ENCODE measurements at places on chromosomes 11 and 22. TPM values are rescaled to one million over a fixed set of nuclear protein-coding genes. Genes with fewer than 3 reads are reported as not detected.
A peak's percentile ranks its signal among the peaks of the same experiment; 100 is the strongest.

GRCh38 chr11:24859801-24860300 is 363.0 kb downstream of the LUZP2 start:
- H3K36me3 ChIP-seq, result no peaks in the 10 kb centered on the region
- H3K27ac ChIP-seq, result no peak overlapping the region
- H3K27me3 ChIP-seq, result no peaks in the 10 kb centered on the region
- no peaks in the 10 kb centered on the region for H3K4me1 ChIP-seq
- no peak for DNase-seq

Gene INS
- not detected for total RNA-seq

Gene UPK3A
- not detected for total RNA-seq

DNA sequence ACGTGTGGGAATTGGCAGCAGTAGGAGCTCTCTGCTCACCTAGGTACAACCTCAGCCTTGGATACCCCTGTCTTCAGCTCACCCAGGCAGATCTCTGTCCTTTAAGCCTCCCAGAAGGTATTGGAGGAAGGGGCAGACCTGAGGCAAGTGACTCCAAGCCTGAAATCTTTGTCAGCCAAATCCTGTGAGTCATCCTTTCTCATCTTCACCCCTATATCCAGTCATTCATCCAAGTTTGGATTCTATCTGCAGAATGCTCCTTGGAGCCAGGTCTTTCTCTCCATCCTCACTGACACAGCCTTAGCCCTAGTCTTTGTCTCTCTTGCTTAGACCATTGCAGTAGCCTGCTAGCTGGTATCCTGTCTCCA is 10.4 kb upstream of the THY1 start:
- no peak for DNase-seq
- peaks cover 5% of the 10 kb centered on the region for H3K4me1 ChIP-seq
- peak overlapping the region; percentile 49 for H3K4me3 ChIP-seq
- peak overlapping the region; percentile 66 for H3K27ac ChIP-seq
- no peaks in the 10 kb centered on the region for H3K36me3 ChIP-seq

- no peaks in the 10 kb centered on the region for H3K4me1 ChIP-seq
- no peaks in the 10 kb centered on the region for H3K27me3 ChIP-seq
- no peaks in the 10 kb centered on the region for H3K36me3 ChIP-seq
- H3K27ac ChIP-seq, result no peak overlapping the region
Measured at GRCh38 chr22:21755851-21756284, 20.3 kb upstream of the YPEL1 start.

DNA sequence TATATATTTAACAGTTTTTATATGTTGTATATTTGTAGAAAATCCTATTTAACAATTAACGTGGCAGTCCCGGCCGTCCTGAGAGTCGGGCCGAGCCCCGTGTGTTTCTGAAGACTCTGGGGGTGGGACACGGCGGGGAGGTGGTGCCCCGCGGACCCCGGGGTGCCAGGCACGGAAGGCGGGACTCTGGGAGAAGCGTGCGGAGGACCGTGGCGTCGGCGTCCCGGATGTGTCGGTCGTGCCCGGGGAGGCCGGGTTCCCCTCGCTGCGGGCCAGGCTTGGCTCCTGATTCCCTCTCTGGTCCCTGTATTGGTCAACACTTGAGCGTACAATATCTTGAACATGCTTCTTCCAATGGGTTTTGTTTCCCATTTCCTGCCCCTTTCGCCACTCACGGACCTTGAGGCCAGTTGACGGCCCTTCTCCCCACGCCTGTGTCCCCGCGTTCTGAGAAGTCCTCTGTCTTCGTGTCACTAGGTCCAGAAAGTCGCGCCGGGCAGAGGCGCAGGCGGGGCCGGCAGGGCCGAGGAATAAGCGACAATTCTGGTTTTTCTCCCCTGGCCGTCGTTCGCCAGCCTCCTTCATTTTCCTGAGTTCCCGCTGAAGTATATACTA is 1076.7 kb downstream of the BRD1 start:
- H3K4me1 ChIP-seq, result no peaks in the 10 kb centered on the region
- no peak overlapping the region for H3K4me3 ChIP-seq
- no peaks in the 10 kb centered on the region for H3K36me3 ChIP-seq
- no peak overlapping the region for H3K27ac ChIP-seq
- H3K27me3 ChIP-seq, result peaks cover 10% of the 10 kb centered on the region

- no peaks in the 10 kb centered on the region for H3K36me3 ChIP-seq
- no peak overlapping the region for H3K27ac ChIP-seq
- H3K27me3 ChIP-seq, result no peaks in the 10 kb centered on the region
- H3K4me3 ChIP-seq, result no peak overlapping the region
- H3K4me1 ChIP-seq, result no peaks in the 10 kb centered on the region
- no peak for DNase-seq
Measured at GRCh38 chr11:16252373-16252772, 104.0 kb downstream of the SOX6 start.

DNA sequence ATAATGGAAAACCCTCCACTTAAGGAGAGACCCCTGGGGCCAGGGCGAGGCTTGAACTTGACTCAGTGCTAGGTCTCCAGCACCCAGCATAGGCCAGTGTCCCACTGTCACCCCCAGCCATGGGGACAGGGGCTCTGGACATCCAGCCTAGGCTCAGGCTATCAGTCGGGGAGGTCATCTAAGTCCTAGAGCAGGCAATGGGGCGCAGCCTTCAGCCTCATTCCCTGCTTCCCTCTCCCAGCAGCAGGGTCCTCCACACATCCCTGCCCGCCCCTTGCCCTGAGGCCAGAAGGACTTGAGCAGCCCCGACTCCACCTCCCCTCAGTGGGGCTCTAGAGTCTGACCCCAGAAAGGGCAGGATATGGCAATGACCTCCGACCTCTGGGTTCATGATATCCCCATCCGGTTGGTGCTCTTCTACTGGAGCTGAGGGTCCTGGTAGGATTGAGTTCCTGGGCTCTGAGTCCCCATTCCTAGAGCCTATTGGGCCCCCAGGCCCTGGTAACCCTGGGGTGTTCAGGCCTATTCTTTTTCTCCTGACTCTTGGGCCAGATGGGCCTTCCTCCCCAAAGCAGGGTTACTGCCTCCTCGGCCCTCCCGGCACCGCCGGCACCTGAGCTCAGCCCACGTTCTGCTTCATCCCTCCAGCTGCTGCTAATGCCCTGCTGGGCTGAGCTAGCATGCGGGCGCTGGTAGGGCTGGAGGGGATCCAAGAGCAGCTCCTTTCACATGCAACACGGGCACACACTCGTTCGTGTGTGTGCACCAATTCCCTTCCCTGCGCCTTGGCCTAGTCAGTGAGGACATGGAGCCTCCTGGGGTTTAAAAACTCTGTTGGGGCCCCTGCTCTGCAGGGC is 4.4 kb downstream of the CST6 start:
- no peaks in the 10 kb centered on the region for H3K27me3 ChIP-seq
- H3K36me3 ChIP-seq, result no peaks in the 10 kb centered on the region
- peaks cover 9% of the 10 kb centered on the region for H3K4me1 ChIP-seq
- H3K4me3 ChIP-seq, result no peak overlapping the region

DNA sequence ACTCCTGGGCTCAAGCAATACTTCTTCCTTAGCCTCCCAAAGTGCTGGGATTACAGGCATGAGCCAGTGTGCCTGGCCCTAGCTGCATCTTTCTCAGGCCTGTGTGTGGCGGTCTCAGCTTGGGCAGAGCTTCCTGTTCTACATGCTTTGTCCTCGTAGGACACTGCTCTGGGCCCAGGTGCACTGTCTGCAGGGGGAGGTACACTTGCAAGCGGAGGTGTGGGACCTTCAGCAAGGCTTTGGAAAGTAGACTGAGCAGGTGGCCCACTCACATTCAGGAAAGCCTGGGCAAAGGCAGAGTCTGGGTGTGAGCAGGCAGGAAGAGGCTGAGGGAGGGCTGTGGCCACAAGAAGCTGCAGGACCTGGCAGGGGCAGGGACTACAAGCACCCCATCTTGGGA is 33.6 kb upstream of the SUSD2 start:
- H3K27ac ChIP-seq, result peak overlapping the region; percentile 93
- H3K27me3 ChIP-seq, result no peaks in the 10 kb centered on the region
- H3K36me3 ChIP-seq, result no peaks in the 10 kb centered on the region
- peaks cover 26% of the 10 kb centered on the region for H3K4me1 ChIP-seq

DNA sequence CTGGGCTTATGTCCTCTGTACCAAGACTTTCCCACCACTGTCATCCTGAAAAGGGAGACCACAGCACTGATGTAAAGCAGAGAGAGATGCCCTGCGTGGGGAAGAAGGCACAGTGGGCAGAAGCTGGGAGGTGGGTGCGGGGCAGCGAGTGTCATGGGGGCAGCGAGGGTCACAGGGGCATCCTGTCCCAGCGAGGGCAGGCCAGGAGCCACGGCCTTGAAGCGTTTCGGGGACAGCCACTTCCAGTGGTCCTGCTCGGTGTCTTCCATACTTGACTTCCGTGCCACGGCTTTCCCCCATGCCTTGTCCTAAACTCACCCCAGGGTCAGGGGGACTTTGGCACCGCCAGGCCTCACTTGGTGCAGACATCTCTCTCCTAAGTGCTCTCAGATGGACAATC is 1121.3 kb downstream of the TBC1D22A start:
- no peaks in the 10 kb centered on the region for H3K36me3 ChIP-seq
- DNase-seq, result no peak
- peaks cover 12% of the 10 kb centered on the region for H3K27me3 ChIP-seq
- no peaks in the 10 kb centered on the region for H3K4me1 ChIP-seq

DNA sequence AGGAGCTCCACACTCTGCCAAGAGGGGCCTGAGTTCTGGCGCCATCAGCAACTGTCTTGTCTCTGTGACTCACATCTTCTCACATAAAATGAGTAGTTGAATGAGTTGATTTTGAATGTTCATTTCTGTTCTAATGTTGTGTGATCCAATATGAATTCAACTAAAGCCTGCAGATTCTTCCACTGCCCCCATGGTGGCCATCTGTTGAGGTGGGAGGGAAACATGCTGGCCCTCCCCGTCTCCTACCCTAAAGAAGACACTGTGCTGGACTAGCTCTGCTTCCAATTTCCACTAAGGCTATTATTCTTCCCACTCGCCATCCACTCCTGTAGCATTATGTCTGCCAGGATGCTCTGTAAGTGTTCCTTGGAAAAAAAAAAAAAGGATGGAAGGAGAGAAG is 555.6 kb upstream of the LARGE1 start:
- DNase-seq, result no peak
- no peak overlapping the region for H3K4me3 ChIP-seq
- H3K27me3 ChIP-seq, result no peaks in the 10 kb centered on the region
- no peak overlapping the region for H3K27ac ChIP-seq
